ENCODE measurements at places on chromosomes 3 and 15.

DNA sequence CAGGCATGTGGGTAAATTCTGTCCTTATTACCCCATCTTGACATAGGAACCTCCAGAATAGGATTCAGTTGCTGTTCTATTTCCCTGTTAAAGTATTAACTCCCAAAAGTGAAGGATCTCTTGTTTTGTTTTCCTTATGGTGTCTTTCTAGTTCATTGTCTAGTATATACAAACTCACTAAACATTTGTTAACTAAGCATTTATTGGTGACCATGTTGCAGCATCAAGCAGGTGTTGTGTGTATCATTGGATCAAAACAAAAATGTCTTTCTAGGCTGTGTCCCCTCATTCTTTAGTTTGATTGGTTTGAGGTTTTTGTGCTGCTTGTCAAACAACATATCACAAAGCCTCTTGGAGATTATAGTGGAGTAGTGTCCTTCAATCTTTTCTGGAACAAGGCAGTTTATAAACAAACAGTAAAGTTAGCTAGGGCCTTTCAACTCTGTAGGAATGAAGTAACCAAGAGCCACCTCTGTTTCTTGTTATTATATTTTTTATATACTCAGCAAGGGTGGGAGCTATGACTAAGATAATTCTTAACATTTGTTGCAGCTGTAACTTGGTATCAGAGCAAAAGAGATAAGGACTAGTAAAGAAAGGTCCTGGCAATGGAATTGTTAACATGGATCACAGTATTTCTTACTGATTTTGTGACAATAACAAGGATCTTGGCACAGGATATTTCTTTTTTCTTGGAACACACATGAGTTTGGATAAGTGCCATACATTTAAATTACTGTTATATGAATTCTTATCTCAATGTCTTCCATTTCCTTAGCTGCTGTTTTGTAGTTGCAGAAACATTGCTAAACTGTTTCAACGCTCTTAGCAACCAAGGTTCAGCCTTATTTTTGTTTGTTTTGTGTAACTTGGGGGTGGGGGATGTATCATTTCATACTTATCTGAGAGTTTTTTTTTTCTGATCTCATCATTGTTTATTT is 49.3 kb downstream of the TMOD3 start:
- no peak for DNase-seq

DNA sequence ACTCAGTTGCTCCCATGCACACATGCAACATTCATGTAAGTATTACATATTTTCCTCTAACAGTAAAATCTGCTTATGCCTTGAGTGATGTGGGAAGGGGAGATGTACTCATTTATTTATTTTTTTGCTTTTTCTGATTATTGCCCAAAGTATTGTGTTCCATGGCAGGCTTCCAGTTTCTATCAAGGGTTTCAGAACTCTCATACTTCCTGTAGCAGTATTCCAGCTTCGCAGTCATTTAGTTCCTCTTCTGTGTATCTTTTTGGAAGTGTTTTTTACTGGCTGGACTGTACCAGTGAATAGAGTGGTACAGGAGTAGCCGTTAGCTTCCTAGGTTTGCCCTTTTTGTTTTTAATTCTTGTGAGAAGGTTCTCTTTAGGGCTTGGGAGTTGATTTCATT is 26.9 kb downstream of the RAB11A start:
- DNase-seq, result peak; percentile 29

DNA sequence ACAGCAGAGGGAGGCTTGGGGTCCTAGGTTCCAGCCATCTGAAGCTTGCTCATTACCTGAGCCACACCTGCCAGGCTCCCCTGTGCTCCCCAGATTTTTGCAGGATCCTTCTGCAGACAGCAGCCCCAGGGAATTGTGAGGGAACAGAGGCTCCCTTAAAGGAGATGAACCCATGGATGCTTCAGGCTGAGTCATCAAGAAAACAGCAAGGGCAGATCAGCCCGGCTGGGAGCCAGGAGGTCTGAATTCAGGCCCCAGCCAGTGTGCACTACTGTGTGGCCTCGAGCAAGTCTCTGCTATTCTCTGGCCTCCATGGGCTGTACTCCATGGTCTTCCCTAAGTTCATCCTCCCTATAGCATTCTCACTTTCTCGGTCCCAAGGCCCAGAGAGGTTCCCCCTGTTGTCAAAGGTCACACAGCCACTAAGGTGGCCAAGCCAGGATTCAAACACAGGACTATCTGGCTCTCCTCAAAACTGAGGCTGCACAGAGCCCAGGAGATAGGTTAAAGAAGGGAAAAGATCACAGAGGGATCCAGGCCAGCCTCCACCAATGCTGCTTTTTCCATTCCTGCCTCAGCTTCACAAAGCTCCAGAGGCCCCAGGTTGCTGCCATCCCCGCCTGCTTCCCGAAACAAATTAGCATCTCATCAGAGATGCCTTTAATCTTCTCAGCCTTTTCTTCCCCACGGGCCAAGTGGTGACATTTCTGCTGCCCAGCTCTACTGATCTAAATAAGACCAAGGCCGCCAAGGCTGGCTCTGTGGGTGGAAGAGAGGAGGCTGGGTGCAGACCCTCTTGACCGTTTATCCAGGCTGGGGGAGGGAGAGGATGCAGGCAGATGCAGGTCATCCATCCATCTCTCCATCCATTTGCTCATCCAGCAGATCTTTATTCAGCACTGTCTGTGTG is 21.2 kb upstream of the GRIP2 start:
- no peak for DNase-seq

- no peak for DNase-seq
These were observed 42.4 kb downstream of the CP start for GRCh38 chr3:149179220-149179619.

DNA sequence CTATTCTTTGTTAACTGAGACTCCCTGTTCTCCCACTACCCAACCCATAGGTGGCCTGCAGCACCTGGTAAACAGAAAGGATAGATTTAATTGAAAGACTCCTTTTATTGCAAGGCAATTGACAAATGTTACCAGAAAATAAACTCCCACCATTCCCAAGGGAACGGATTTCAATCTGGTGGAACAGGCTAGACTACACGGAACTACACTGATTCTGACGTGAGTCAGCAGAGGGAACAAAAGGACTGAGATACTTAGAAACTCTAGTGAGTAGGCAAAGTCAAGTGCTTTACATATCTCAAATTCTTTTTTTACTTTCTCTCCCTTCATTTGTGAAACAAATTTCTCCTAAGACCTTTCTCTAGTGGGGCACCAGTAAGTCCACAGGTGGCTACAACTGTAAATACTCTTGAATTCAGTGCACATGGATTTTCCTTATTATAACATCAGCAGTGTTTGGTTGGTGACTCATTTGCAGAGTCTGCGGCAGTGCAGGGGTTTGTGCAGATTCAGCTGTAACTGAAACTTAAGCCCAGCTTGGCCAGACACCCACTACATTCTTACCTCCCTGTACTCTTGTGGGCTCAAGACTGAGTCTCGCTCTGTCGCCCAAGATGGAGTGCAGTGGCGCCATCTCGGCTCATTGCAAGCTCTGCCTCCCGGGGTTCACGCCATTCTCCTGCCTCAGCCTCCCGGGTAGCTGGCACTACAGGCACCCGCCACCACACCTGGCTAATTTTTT is 34.3 kb upstream of the PLSCR2 start:
- peak; percentile 39 for DNase-seq
